Stimulated activated CD8-positive, alpha-beta memory T cell treated with anti-CD3 and anti-CD28 coated beads, Interleukin-7, amount 100 ng/mL, for 4 hours (primary cell): ENCODE measurements at places on chromosomes 1 and 21.

GRCh38 chr1:228012555-228012954 lies 5.8 kb downstream of the WNT3A start:
- DNase-seq: no peak

GRCh38 chr21:41933313-41934079 lies 20.3 kb downstream of the C2CD2 start:
- DNase-seq: no peak

DNA sequence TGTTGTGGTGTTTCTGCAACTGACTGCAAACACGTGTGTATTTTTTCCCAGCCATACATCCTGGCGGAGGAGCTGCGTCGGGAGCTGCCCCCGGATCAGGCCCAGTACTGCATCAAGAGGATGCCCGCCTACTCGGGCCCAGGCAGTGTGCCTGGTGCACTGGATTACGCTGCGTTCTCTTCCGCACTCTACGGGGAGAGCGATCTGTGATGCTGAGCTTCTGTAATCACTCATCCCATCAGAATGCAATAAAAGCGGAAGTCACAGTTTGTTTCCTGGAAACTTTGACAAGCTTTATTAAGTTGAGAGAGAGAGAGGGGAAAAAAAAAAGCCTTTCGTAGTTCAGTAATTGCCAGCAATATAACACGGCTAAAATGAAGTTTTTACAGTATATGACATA lies 32.7 kb upstream of the MTR start:
- DNase-seq: no peak

GRCh38 chr1:12601700-12602658 lies 16.0 kb downstream of the DHRS3 start:
- DNase-seq: no peak

GRCh38 chr1:240595476-240595875 lies 16.5 kb downstream of the GREM2 start:
- DNase-seq: no peak
